ENCODE measurements at places on chromosomes 7 and 10.

GRCh38 chr7:140745266-140746058, 49.0 kb downstream of the NDUFB2 start:
- no peak for DNase-seq

DNA sequence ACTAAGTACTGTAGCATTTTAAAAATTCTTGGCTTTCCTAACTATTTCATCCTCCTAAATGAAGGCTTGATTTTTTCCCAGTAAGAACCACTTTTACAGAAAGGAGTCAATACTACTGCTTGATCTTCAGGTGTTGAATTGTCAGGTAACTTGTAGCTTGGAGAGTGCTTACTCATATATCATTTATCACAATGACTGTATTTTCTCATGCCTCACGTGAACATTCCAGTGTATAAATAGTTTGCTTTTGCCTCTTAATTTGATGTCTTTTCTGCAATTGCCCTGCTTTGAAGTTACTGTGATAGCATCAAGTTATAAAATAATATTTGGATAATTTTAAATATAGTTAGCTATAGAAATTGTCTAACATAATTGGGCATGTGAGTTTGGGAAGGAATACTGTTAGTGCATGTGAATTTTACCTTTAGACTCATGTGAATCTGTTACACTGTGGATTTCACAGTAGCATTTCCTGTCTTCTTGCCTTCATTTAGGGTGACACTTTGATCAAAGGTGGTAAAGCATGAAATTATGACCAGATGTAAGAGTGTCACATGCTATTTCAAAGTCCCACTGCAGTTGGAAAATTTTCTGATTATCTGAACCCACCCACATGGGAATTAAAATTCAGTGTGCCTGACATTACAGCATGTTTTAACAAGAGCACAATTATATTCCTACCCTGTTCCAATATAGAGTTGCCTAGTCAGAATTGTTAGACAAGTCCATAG, 962.8 kb downstream of the DNAJB9 start:
- no peak for DNase-seq

GRCh38 chr10:47214520-47214919, 85.5 kb upstream of the GDF10 start:
- no peak for DNase-seq

DNA sequence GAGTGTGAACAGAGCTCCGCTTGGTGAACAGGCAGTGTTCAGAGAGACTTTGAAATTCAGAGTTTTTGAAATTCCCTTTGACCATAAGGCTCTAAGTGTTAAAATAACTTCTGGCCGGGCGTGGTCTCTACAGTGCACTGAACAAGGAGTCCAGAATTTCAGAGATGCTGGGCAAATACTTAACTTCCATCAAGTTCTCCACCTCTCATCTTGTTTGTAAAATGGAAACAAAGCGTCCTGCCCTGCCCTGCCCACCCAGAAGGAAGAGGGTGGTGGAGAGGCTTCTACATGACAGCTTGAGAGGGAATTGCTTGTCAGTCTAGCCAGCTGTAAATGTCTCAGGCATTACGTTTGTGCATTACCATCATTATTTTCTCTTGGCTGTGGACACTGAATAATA, 102.6 kb downstream of the RGS10 start:
- no peak for DNase-seq

GRCh38 chr10:35356725-35357092, 20.4 kb downstream of the CCNY start:
- no peak for DNase-seq

DNA sequence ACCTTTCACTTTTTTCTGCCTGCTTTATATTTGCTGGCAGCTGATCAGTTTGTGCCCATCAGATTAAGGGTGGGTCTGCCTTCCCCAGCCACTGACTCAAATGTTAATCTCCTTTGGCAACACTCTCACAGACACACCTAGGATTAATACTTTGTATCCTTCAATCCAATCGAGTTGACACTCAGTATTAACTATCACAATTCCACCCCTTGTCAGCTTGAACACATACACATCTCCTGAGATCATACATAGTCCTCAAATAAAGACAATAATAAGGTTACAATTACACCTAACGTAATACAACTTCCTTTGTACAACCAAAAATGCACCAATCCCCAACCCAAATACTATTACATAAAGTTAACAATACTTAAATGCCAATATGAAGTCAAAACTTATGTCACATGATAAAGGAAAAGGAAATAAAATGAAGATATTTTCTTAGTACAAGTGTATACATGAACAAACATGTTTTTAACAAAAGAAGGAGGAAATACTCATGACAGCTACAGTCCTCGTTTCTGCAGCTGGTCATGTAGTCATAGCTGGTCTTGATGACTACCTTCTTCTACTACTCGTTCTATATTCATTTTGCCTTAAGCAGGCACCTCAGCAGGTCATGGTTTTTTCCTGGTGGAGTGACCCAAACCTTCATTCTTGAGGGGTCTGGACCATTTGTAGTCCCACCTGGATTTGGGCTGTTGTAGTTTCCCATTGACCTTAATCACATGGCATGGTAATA, 96.7 kb upstream of the CABCOCO1 start:
- DNase-seq = no peak

DNA sequence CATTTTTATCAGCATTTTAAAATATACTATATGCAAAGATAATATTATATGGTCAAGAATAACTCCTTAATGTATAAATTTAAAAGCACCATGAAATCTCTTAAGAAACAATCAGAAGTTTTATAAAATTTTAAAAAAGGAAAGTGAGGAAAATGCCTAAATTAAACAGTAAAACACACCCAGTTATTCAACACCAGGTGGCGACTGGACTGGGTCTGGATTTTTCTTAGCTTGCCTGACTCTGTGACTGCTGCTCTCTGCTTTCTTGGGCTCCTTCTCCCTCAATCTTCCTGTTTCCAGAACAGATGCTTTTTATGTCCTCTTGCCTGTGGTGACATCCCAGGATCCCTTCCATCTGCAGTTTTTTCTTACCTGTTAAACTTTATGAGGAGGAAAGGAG, 200.3 kb downstream of the BICC1 start:
- DNase-seq = no peak

GRCh38 chr10:67976292-67977245, 92.1 kb downstream of the SIRT1 start:
- DNase-seq = no peak

DNA sequence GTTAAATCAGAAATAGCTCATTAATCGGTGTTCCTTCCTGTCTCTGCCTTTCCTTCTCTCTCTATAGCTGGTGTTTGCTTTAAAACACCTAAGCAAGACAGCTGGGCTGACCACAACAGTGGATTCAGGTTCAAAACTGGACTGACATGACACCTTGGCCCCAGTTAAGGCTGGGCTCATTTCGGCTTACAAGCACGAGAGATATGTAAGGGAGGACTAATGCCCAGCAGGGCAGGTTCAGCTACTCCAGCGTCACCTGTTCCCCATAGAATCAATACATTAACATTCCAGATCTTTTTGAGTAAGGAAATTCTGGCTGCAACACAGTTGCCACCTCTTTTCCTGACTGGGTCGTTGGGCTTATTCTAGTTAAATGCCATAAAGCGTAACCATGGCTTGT, 323.0 kb upstream of the AOAH start:
- DNase-seq = no peak

GRCh38 chr7:112357136-112357535, 93.1 kb upstream of the IFRD1 start:
- no peak for DNase-seq

DNA sequence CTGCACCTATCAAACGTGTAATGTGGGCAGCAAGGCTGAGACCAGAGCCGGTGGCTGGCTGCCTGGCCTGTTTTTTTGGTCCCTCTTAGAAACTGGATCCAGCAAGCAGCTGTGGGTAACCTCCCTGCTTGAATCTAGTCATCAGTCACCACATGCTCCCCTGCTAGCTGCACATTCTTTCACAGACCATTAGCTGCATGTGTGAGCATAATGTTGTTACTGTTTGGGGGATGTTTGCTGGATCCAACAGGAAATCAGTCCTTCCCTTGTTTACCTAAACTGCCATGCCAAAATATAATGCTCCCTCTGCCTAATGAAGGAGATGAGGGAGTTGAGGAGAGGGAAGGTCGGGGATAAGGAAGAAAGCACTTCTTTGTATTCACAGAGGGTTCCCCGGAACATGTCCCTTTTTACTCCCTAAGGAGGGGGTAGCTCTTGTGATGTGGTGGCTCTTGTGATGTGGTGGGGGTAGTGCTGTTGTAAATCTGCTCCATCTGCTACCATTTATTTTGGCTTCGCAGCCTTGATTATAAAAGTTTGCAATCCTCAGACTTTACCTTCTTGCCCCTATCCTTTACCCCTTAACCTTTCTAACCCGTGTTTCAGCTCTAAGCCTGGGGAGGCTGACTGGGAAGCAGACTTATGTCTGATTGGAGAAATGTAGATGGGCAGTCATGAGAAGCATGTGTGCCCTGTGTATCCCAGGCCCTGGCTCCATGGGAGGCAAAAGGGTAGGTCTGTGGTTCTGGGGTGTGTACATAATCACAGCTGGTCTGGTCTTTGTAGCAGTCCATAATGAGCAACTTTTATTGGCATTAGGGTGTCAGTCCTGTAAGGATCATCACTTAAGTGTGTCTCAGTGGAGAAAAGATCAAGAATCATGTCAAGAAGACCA, 20.8 kb downstream of the LOXL4 start:
- DNase-seq = no peak

DNA sequence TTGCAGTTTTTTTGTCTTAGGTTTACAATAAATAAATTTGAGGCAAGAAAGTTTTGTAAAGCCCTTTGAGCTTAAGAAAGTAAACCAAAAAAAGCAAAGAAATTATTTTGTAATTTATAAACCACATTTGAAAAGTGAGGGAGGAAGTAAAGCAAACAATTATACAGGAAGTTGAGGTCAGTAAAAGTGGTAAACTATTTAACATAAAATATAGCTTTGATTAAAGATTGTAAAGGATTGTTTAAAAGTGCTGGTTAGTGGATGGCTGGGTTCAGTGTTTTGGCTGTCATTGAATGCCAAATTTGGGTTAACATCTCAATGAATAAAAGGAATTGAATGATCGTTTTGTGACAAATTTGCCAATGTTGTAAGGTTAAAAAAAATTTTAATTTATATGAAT, 9.9 kb downstream of the SOSTDC1 start:
- no peak for DNase-seq

GRCh38 chr10:35379226-35380137, 43.2 kb downstream of the CCNY start:
- no peak for DNase-seq

DNA sequence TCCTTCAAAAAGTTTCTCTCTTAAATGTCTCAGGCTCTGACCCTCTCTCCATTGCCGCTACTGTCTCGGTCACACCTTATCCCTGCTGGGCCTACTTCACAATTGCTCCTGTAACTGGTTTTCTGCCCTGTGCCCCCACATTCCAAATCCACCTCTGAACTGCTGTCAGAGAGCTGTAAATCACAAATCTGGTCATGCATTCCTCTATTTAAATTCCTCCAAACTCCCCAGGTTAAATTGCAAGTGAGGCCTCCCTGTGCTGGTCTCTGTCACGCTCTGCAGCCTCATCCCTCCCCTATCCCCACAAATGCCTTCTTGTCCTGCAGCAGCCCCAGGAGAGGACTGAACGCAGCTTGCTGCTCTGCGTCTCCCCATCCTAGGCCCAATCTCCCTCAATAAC, 40.4 kb upstream of the CDCA7L start:
- no peak for DNase-seq

DNA sequence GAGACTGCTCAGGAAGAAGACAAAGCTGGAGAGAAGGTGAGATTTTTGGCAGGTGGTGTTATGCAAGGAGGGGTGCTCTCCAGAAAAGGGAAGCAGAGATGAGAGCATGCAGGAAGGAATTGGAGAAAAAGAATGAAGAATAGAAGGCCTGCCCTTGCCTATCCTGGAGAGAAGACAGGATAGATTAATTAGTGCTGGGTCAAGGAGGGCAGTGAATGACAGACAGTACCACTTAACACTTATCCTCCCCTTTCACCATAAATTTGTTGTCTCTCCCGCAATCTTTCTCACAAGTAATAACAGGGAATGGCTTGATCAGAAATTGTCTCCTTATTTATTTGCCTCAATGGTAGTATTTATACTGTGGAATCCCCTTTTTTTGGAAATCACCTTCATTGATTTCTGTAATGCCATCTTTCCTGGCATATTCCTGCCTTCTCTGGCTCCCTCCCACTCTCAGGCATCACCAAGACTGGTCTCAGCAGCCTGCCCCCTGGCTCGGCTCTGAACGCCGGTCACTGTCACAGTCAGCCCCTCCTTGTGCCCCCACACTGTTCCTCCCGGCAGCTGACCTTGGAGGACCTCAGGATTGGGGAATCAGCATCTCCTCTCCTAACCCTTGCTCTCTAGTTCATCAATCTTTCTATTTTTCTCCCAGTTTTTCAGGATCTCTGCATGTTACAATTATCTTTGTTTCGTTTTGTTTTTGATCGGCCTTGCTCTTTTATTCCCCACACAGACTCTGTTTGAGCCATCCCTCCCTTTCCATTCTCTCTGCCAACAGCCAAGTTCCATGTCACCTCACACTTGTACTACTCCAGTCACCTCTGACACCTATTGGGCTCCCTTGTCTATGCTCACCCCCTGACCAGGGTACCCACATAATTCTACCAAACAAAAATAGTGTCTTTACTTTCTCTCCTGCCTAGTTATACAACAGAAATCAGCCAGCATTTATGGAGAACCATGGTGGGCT, 294.2 kb downstream of the PLXDC2 start:
- DNase-seq = no peak

- no peak for DNase-seq
Observed at GRCh38 chr10:78642269-78642816, 426.4 kb upstream of the ZMIZ1 start.

GRCh38 chr7:121373177-121373576, 22.9 kb downstream of the FAM3C start:
- DNase-seq = no peak

DNA sequence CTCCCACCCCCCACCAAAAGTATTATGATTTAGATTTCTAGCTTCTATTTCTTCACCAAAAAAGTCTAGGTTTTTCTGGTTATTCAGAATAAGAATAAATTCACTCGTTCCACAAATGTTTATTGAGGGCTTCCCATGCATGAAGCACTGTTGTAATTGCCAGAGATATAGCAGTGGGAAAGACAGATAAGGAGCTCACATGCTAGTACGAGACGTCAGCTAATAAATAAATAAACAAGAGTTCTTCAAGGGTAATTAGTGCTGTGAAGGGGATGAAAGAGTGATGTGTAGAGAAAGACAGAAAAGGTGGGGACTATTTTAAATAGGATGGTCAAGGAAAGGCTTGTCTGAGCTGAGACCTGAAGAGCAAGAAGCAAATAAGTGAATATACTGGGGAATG, 38.1 kb upstream of the SEPTIN7 start:
- no peak for DNase-seq

- no peak for DNase-seq
Observed at GRCh38 chr10:7513936-7514335, 103.1 kb upstream of the SFMBT2 start.

GRCh38 chr7:100752994-100753393, 19.6 kb downstream of the ZAN start:
- no peak for DNase-seq

- peak; percentile 13 for DNase-seq
Observed at GRCh38 chr7:128381161-128381821, 19.8 kb upstream of the PRRT4 start.

- DNase-seq = no peak
Observed at GRCh38 chr10:99983280-99983988, 26.3 kb downstream of the DNMBP start.

- no peak for DNase-seq
Observed at GRCh38 chr10:113015201-113015600, 65.2 kb downstream of the TCF7L2 start.

GRCh38 chr7:127858915-127859189, 172.4 kb downstream of the LRRC4 start:
- DNase-seq = no peak
